Amniotic epithelial cell (primary cell): ENCODE measurements at places on chromosomes 11 and 22.

GRCh38 chr11:117859488-117860112 is 16.9 kb downstream of the FXYD6 start:
- DNase-seq: no peak

- peak; percentile 58 for DNase-seq
Observed at GRCh38 chr11:46278387-46279125, 1.1 kb downstream of the CREB3L1 start.

GRCh38 chr11:19409307-19409706 is 168.6 kb upstream of the E2F8 start:
- DNase-seq: no peak

GRCh38 chr11:118074785-118075184 is 2.1 kb upstream of the TMPRSS4 start:
- no peak for DNase-seq

DNA sequence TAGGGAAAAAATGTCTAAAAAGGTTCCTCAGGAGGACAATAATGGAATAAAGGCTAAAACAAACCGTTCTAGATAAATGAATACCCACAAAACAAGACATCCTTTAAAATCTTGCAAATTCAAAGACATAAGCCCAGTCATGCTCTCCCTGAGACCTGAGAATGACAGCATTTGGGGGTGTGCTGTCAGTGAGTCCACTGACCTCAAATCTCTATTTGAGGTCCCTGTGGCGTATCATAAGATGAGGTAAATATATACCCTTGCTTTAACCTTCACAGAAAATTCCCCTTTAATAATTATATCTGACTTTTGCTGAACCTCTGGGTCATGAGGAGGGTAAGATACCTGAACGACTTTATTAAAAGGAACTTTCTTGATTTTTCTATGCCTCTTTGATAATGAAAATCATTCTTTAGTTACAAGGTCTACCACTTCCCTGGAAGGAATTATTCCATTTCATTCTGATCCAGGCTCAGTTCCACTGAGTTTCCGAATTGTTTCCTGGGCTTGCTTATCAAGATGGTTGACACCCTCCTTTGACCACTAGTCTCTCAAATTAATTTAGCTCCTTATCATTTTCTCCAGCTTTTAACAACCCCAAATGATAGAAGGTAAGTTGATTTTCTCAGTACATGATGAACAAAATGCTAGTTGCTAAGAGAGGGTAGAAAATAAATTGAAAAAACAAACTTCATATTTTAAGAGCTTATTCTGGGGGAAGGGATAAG is 53.8 kb upstream of the CHRM4 start:
- no peak for DNase-seq

GRCh38 chr11:118010738-118011461 is 24.7 kb downstream of the IL10RA start:
- no peak for DNase-seq

DNA sequence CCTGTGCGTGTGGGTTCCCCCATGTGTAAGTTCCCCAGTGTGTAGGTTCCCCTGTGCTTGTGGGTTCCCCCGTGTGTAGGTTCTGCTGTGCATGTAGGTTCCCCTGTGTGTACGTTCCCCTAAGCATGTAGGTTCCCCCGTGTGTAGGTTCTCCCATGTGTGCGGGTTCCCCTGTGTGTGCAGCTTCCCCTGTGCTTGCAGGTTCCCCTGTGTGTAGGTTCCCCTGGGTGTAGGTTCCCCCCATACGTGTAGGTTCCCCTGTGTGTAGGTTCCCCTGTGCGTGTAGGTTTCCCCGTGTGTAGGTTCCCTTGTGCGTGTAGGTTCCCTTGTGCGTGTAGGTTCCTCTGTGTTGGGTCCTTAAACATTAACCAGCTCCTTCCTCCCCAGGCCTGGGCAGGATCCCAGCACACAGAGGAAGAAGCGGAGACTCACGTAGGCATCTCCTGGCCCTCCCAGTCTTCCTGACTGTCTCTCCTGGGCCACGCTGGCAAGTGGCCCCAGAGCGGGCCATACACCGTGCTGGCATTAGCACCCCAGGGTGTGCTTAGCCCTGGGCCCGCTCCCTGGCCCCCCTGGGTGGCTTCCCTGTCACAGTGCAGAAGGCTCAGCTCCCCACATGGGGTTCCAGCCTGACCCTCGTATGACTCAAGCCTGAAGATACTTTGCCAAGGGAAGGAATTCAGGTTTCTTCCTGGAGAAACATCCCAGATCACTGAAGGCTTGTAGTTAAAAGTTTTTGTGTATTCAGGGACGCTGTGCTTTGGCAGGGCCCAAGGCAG is 2.8 kb upstream of the GRAMD4 start:
- DNase-seq: no peak

DNA sequence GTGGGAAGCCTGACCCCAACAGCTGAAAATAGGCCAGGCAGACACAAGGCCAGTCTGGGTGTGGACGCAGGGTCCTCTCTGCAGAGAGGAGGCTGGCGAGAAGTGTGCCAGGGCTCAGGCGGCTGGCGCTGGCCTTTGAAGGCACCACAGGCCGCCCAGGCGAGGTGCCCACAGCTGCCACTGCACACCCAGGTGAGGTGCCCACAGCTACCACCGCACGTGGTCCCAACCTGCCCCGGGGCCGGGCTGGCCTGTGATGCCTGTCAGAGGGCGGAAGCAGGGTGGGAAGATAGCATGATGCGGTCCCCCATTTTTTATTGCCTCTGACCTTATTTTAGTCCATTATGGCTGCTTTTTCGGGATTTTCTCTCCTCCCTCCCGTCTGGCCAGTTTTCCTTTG is 1303.9 kb downstream of the BRD1 start:
- no peak for DNase-seq

- DNase-seq: no peak
Observed at GRCh38 chr11:3720997-3721396, 49.8 kb upstream of the CHRNA10 start.

DNA sequence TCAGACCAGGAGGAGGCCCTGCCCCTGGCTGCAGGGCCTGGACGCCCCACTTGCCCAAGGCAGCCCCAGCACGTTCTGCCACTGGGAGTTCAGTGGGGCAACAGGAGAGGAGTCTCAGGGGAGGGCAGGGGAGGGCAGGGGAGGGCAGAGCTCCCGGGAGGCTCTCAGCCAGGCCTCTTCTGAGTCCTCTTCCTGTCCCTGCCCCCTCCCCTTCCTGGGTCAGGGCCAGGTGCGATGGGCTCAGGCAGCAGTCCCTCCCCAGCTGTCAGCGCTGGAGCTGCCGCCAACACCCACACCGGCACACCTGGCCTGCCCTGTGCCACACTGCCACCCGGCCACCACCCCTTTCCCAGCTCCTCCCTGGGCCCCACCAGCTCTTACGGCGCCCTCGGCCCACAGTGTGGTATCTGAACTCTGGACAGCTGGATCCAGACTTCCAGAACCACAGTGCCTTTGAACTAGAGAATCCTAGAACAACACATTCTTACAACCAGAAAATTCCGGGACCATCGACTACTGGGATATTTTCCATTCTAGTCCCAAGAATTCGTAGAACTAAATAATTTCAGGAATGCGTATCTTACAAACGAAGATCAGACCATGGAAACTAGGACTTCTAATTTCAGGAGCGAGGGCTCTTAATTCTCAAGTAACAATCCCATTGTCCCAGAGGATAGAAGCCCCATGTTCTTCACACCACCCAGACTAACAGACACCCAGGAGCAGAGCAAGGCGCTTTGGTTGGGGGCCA is 21.8 kb downstream of the RPL3 start:
- no peak for DNase-seq

DNA sequence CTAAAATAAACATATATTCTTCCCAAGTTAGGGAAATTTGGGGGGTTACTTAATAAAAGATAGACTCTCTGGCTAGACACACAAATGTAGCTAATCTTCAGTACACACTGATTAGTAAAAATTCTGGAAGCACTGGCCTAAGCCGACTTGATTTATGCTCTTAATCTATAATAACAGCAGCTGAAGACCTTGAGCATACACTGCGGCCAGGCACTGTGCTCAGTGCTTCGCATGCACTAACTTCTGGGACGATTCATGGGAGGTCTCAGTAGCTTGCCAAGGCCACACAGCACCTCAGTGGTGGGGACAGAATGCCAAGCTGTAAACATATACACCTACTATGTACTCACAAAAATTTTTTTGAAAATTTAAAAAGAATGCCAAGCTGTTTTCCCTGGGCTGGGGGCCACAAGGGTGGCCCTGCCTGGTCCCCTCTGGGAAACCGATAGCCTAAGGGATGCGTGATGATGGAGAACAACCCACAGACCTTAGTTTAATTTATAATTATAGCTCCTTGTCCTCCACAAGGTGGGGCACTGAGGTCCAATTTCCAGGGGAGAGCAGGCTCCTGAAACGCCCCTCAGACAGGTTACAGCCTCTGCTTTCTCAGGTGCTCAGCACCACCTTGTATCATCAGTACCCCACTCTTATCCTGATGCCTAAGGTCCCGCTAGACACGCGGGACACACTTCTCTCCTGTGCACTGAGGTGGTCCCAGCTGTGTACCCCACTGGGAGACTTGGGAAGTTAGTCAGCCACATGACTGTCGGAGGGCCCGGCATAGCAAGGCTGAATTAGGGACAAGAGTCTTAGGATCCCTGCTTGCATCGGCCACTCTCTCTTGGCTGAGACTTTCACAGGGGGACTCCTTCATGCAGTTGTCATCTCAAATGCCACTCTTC is 20.1 kb downstream of the SERPIND1 start:
- no peak for DNase-seq

GRCh38 chr22:40180403-40180802 is 2.7 kb downstream of the TNRC6B start:
- DNase-seq: no peak

- DNase-seq: no peak
Observed at GRCh38 chr11:65928667-65929066, 9.4 kb downstream of the DRAP1 start.

GRCh38 chr11:113579292-113579940 is 104.2 kb upstream of the DRD2 start:
- DNase-seq: no peak

DNA sequence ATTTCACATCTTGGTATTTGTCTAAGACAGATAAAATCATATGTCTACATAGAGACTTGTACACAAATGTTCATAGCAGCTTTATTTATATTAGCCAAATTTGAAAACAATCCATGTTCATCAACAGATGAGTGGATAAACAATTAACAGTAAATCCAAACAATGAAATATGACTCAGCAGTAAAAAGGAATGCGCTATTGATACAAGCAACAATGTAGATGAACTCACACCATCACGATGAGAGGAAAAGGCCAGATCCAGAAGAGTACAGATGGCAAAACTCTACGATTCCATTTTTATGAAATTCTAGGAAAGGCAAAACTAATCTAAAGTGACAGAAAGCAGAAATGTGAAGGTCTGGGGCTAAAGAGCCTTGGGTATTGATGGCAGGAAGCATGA is 384.3 kb downstream of the NTM start:
- DNase-seq: no peak

DNA sequence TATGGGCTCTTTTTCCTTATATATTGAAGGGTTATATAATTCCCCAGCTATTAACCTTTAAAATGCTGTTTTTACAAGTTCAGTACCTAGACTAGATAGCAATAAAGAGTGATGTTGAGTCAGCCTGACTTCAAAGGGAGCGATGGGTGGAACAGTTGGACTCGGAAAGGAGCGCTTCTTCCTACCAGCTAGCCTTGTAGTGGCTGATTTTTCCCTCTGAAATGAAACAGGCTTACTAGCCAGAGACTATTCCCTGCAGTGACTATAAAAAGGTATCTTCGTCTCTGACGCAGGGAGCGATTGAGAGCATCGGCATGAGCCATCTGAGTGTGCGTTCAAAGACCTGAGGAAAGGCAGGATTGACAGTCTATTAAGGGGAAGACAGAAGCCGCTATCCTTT is 66.0 kb upstream of the GRAMD1B start:
- no peak for DNase-seq

DNA sequence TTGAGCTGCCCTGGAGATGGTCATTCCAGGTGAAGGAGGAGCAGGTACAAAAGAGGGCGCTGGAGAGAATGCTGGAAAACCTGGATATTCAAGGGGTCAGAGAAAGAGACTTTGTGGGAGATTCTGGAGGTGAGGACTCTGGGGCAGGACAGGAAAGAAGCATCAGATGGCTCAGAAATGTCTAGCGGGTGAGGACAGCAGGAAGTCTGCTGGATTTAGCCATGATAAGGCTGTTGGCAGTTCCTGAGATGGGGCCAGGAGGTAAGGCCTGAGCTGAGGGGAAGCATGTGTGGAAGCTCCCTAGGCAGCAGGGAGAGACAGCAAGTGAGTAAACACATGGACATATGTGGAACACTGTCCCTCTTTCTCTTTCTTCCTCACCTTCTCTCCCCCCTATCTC is 1.5 kb downstream of the UPB1 start:
- no peak for DNase-seq

GRCh38 chr11:7427733-7428132 is 57.6 kb upstream of the OLFML1 start:
- DNase-seq: no peak

- DNase-seq: no peak
Observed at GRCh38 chr22:22450343-22450839, 58.2 kb downstream of the ZNF280B start.

DNA sequence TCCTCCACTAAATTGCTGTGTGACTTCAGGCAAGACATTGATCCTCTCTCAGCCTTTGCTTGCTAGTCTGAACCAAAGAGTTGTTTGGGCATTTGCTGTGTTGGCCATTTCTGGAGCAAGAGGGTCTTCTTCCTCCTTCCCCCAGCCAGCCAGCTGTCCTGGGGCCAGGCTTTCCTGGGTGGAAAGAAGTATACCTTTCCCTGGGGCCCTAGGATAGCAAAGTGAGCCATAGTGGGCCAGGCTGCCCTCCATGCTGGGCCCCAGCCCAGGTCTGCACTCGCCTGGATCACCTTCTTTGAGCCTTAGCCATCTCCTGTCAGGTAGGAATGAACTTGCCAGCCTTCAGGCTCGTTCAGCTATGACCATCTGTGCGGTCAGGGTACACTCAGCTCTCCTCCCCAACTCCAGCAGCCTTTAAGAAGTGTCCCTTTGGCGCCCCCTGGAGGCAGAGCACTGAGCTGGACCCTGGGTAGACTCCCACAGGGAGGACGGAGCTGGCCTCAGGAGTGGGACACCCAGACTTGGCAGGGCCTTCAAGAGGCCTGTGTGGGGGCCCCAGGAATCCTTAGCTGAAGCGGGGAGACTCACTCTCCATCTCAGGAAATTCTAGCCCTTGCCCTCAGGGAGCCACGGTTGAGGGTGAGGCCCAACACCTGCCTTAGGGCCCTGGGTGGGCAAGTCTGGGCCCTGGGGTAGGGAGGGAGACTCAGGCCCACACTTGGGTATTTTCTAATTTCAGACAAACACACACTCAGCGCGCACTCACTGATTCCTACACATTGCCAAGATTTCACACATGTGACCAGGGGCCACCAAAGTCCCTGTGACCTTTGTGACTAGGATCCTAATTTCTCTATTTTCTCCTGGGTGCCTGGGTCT is 35.6 kb upstream of the TPBGL start:
- DNase-seq: peak; percentile 76

DNA sequence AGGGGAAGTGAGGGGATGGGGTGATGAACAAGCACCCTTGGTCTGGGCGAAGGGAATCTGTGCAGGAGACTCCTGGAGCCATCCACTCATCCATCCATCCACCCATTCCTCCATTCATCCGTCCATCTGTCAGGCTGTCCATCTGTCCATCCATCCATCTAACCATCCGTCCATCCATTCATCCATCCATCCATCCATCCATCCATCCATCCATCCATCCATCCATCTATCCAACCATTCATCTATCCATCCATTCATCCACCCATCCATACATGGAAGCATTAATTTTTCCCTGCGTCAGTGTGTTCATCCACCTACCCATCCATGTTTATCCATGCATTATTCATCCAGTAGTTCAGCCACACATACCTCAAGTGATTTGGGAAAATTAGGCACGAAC is 32.0 kb downstream of the WNT11 start:
- no peak for DNase-seq

GRCh38 chr11:28054821-28055220 is 53.1 kb downstream of the KIF18A start:
- no peak for DNase-seq

- no peak for DNase-seq
Observed at GRCh38 chr22:24976442-24977218, 24.1 kb downstream of the KIAA1671 start.
